ENCODE measurements at places on chromosomes 12 and 14. TPM values are rescaled to one million over a fixed set of nuclear protein-coding genes. Genes with fewer than 3 reads are reported as not detected.
A peak's percentile ranks its signal among the peaks of the same experiment; 100 is the strongest.

CMA1 gene
- not detected for total RNA-seq

DNA sequence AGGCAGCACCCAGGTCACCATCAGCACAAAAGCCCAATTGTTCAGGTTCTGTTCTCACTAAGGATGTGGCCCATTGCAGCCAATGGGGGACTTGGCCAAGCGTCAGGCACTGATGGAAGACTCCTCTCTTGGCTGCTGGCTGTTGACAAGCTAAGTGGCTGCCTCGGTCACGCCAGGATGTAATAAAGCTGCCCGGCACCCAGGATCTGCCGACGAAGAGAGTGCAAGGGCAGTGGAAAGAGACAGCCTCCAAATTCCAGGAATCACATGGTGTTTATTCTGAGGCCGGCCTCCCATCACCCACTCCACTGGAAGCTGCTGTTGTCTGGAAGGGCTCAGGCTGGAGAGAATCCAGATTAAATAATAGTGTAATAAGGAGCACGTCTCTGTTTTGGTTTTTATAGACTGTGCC is 451.8 kb upstream of the TBX3 start:
- DNase-seq: no peak

TAS2R42 gene
- not detected for total RNA-seq

DNA sequence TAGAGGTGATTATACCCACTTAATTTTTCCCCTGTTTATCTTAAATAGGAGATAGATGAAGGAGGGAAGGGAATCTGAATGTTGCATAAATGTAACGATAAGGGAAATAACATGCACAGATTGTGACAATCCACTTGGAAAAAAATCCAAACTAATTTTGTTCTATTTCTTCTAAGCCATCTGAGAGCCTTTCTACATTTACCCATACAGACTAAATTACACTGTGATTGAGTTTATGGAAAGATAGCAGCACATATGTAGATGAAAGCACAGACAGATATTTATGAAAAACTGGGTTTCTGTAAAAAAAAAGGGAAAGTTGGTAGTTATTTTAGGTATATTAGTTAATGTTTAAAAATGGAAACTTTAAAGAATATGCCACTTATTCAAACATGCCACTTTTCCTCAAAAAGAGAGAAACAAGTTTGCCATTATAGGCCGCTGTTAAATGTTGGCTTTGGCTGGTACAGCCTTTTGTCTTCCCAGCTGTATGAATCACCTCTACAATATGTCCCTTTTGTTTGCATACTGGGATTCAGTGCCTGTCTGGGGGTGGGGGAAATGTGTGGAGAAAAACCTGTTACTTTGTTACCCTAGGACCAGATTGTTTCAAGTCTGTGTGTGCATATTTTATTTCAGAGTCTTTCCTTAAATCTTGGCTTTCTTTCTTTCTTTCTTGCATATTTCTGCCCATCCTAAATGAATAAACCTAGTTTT is 470.2 kb upstream of the LMO3 start:
- DNase-seq: peak; percentile 6

GRCh38 chr12:21818627-21819026 is 44.1 kb upstream of the KCNJ8 start:
- peak; percentile 3 for DNase-seq

- no peak for DNase-seq
Observed at GRCh38 chr12:8904665-8905064, 9.6 kb upstream of the PHC1 start.
